ENCODE measurements at places on chromosomes 5 and 9. TPM values are rescaled to one million over a fixed set of nuclear protein-coding genes. Genes with fewer than 3 reads are reported as not detected.

The FIBCD1 gene
- total RNA-seq = not detected

The ANKRD34B gene
- 0.10 TPM for total RNA-seq

The NUTM2F gene
- total RNA-seq = not detected

The DNAI1 gene
- not detected for total RNA-seq

The EHMT1 gene
- total RNA-seq = 56.6 TPM

The PCDHGB4 gene
- total RNA-seq = 0.31 TPM

The ARL14EPL gene
- total RNA-seq = not detected

The OR1Q1 gene
- total RNA-seq = not detected

The MYOZ3 gene
- total RNA-seq = not detected

The ARL10 gene
- 2.3 TPM for total RNA-seq

The DOCK2 gene
- 244 TPM for total RNA-seq

The IL5 gene
- total RNA-seq = not detected

The DELE1 gene
- 47.1 TPM for total RNA-seq

The NIPAL4 gene
- 11.5 TPM for total RNA-seq

The TAF11L2 gene
- not detected for total RNA-seq

The EXOSC3 gene
- total RNA-seq = 81.1 TPM

The ECPAS gene
- 49.1 TPM for total RNA-seq

The TUBB4B gene
- 67.9 TPM for total RNA-seq

All from mononuclear cell (primary cell).